Activated naive CD8-positive, alpha-beta T cell treated with anti-CD3 and anti-CD28 coated beads for 36 hours (primary cell): ENCODE measurements at places on chromosomes 1 and 21. TPM values are rescaled to one million over a fixed set of nuclear protein-coding genes. Genes with fewer than 3 reads are reported as not detected.

DNA sequence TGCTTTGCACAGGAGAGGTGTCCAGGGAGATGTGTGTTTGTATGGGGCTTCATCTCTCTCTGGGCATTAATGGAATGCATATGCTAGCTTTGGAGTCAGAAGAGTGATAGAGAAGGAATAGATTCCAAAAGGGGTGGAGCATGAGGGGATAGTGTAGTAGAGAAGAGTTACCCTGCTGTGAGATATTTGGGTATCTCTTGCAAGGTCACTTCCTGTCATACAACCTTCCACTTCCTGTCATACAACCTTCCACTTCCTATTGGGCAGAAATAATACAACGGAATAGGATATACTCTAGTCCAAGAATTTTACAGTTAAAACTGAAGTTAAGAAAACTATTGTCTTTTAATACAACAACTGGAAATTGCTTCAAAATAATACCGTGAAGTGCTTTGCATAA, 351.8 kb upstream of the FMN2 start:
- H3K4me1 ChIP-seq = peaks cover 13% of the 10 kb centered on the region
- H3K4me3 ChIP-seq = no peak overlapping the region
- no peak overlapping the region for H3K27ac ChIP-seq
- no peaks in the 10 kb centered on the region for H3K27me3 ChIP-seq

GRCh38 chr1:19504796-19505692, 19.7 kb upstream of the CAPZB start:
- DNase-seq = no peak
- no peak overlapping the region for H3K27ac ChIP-seq
- H3K4me1 ChIP-seq = peaks cover 38% of the 10 kb centered on the region
- no peak overlapping the region for H3K4me3 ChIP-seq
- H3K27me3 ChIP-seq = no peaks in the 10 kb centered on the region

DNA sequence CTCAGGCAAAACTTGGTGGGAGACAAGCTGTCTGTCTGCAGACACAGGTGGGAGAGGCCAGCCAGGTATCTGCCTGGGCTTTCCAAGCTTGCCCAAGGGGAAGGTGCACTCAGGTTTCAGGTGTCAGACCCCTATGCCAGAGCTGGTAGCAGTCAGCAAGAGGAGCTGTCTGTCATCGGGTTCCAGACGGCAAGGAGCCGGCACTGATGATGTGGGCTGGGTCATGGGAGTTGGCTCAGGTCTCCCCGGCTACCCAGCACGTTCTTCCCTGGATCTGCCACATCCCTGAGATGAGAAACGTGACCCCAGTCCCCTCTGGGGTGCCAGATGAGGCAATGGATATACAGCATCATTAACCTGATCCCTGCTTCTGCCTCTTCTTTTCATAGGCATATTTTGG, 23.0 kb downstream of the TMCC2 start:
- H3K4me3 ChIP-seq = no peak overlapping the region
- peaks cover 6% of the 10 kb centered on the region for H3K4me1 ChIP-seq
- peaks cover 16% of the 10 kb centered on the region for H3K36me3 ChIP-seq

GRCh38 chr1:41795205-41795762, 123.4 kb downstream of the HIVEP3 start:
- H3K4me1 ChIP-seq = peaks cover 51% of the 10 kb centered on the region
- no peak overlapping the region for H3K27ac ChIP-seq
- H3K36me3 ChIP-seq = peaks cover 10% of the 10 kb centered on the region

- H3K36me3 ChIP-seq = no peaks in the 10 kb centered on the region
- peaks cover 38% of the 10 kb centered on the region for H3K27me3 ChIP-seq
- no peak for DNase-seq
- no peak overlapping the region for H3K27ac ChIP-seq
Observed at GRCh38 chr1:41365320-41365633, 4.0 kb downstream of the FOXO6 start.

GRCh38 chr1:38186566-38186965, 140.0 kb upstream of the POU3F1 start:
- H3K36me3 ChIP-seq = no peaks in the 10 kb centered on the region
- no peaks in the 10 kb centered on the region for H3K4me1 ChIP-seq
- DNase-seq = no peak
- H3K27ac ChIP-seq = no peak overlapping the region
- peaks cover 22% of the 10 kb centered on the region for H3K27me3 ChIP-seq
- H3K4me3 ChIP-seq = peak overlapping the region; percentile 30

DNA sequence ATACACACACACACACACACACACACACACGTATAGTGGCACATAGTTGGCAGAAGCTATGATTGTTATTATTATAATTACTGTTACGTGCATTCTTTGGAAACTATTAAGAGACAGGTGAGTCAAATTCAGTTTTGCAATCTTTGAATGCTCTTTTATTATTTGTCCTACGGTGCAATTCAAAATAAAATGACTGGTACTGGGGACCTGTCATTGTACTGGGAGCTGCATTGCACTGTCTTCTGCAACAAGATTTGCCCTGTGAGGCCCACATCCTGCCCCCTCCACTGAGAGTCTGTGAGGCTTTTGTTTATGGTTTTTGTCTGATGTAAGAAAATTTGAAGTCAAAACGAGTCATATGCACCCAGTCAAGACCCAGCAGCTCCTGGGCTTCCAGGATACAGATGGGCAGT, 1.9 kb downstream of the LY9 start:
- H3K27me3 ChIP-seq = no peaks in the 10 kb centered on the region
- peaks cover 25% of the 10 kb centered on the region for H3K36me3 ChIP-seq
- H3K4me3 ChIP-seq = peak overlapping the region; percentile 86
- DNase-seq = peak; percentile 56
- peak overlapping the region; percentile 96 for H3K27ac ChIP-seq

DNA sequence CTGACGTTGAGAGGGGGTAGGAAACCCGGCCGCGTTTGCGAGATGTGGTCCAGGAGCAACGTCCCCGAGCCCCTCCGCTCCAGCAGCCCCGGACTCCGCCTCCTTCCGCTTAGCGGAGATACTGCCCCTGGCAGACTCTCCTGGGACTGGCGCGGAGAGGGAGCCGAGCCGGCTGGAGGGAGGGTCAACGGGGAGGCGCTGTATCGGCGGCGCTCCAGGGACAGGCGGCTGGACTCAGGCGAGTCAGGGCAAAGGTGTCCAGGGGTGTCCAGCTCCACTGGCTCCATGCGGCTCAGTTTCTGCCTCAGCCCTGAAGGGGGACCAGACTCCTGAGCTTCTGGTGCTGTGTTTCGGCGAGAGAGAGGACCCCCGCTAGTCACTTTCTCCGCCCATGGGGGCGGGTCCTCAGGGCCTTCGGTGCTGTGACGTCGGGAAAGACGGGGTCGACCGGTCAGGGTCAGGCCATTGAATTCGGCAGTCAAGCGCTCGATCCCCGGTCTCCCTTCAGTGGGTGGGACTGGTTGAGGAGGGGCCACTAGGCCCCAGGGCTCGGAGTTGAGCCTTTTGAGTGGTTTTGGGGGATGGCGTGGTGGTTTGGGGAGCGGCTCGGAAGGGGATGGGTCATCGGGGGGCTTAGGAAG, 2.8 kb upstream of the LIX1L start:
- peak; percentile 72 for DNase-seq
- H3K4me3 ChIP-seq = peak overlapping the region; percentile 89
- H3K4me1 ChIP-seq = peaks cover 55% of the 10 kb centered on the region
- H3K27me3 ChIP-seq = no peaks in the 10 kb centered on the region

DNA sequence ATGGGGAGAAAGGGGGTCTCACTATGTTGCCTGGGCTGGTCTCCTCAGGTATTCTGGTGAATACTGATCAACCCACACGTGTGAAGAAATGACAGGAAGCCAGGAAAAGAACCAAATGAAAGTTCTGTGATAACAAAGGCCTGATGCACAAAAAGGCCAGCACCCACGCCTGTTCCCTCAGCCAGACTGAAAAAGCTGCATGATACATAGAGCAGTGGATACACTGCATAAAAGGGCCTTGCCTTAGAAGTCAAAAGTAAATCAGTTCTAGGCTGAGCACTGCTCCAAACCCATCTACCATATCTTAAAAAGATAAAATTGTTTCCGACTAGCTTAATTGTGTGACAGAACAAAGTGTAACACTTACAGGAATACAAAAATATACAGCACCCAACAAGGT, 36.9 kb upstream of the PSMG1 start:
- peaks cover 22% of the 10 kb centered on the region for H3K36me3 ChIP-seq
- no peak overlapping the region for H3K27ac ChIP-seq
- H3K4me1 ChIP-seq = peaks cover 10% of the 10 kb centered on the region

DNA sequence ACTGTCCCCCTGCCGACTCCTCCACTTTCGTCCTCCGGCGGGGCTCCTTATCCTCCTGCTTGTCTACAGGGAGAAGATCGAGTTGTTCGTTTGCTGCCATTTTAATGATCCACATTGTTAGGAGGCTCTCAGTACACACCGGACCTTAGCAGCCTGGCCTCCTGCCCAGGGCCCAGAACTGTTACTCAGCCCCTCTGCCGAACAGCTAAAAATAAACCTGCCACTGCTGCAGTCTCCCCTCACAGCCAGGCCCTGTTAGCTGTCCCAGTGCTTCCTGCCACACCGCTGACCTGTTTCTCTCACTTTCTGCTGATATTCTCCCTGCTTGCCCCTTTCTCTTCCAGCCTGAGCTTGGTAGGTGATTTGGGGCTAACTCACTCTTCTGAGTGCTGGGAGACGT, 8.3 kb downstream of the MAPKAPK2 start:
- no peak overlapping the region for H3K27ac ChIP-seq
- no peak overlapping the region for H3K4me3 ChIP-seq
- peaks cover 48% of the 10 kb centered on the region for H3K4me1 ChIP-seq

DNA sequence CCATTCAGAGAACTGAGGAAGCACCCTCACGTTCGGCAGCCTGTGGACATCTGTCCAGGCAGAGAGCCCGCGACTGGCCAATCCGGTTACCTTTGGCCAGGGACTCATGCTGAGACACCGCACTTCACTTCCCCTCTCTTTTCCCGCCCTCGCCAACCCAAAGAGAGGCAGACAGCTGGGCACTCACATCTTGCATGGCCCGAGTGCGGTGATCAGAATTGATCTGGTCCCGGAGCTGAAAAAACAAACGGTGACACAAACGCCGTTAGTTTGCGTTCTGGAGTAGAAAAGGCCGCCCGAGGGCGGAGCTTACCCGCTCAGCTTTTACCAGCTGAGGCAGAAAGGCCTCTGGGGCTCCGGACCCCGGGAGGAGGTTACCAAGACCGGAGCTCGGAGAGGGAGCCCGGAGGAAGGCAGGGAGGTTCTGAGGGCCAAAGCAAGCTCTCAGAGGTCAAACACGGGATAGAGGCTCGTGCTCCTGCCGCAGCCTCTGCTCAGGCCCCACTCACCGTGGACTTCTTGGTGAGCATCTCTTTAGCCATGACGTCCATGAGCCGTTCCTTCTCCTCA, 376 bp downstream of the SF3A3 start:
- no peaks in the 10 kb centered on the region for H3K27me3 ChIP-seq
- H3K4me3 ChIP-seq = peak overlapping the region; percentile 91
- peak overlapping the region; percentile 91 for H3K27ac ChIP-seq
- peaks cover 18% of the 10 kb centered on the region for H3K4me1 ChIP-seq
- H3K36me3 ChIP-seq = peaks cover 34% of the 10 kb centered on the region

GRCh38 chr1:223628233-223629125, 37.0 kb downstream of the CAPN8 start:
- no peak overlapping the region for H3K4me3 ChIP-seq
- DNase-seq = peak; percentile 30
- H3K27me3 ChIP-seq = peaks cover 7% of the 10 kb centered on the region
- peaks cover 2% of the 10 kb centered on the region for H3K4me1 ChIP-seq

DNA sequence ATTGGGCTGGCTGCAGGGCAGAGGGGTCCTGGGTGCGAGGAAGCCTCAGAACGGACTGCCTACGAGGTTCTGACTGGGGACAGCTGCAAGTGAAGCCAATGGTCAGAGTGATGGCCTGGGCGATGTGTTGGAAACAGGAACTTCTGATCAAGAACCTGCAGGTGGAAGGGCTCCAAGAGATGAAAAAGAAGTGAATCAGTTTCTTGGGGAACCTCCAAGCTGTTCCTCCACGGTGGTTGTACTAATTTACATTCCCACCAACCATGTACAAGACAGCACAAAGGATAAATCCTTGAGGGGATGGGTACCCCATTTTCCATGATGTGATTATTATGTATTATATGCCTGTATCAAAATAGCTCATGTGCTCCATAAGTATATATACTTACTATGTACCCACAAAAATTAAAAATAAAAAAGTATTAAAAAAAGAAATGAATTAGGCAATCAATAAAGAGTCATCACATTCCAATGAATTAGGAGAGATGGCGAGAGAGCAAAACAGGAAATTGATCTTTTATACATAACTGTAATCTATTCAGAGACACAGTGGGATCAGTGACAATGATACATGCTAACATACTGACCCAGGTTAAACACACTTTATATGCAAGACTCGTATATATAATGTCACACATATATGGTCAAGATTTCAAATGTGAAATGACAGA, 58.1 kb downstream of the PTPN14 start:
- no peak overlapping the region for H3K4me3 ChIP-seq
- H3K27me3 ChIP-seq = no peaks in the 10 kb centered on the region
- no peak overlapping the region for H3K27ac ChIP-seq
- no peaks in the 10 kb centered on the region for H3K4me1 ChIP-seq
- no peaks in the 10 kb centered on the region for H3K36me3 ChIP-seq

DNA sequence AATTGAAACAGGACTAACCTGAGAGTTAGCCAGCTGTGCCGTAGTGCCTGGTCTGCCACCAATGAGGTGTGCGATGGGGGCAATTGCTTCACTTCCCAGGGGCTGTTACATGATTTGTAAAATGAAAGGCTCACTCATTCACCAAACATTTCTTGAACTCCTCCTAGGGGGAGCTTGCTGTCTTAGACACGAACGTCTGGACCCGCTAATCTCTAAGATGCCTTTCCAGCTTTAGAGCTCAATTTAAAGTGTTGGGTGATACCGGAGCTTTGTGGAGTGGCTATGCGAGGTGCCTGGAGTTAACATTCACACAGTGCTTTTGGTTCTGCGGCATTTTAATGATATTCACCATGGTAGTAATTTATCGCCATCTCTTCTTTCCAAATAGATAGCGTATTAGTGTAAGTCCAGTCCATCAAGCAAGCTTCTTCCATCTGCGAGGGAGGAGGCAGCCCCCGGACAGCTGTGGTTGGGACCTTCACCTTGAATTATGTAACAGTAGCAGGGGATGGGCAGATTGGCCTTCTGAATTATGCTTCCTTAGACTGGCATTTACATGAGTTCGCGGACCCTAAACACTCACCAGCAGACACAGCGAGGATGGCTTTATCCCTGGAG, 179.9 kb downstream of the ADSS2 start:
- H3K36me3 ChIP-seq = no peaks in the 10 kb centered on the region
- H3K4me3 ChIP-seq = no peak overlapping the region
- no peak for DNase-seq
- no peaks in the 10 kb centered on the region for H3K27me3 ChIP-seq
- H3K27ac ChIP-seq = no peak overlapping the region

SLFNL1 gene
- total RNA-seq = 0.08 TPM
